ENCODE measurements at places on chromosomes 2 and 18.

- no peak for DNase-seq
Measured at GRCh38 chr2:189854940-189855339, 70.7 kb downstream of the PMS1 start.

GRCh38 chr2:50718146-50718545 is 313.8 kb downstream of the NRXN1 start:
- no peak for DNase-seq

- DNase-seq = no peak
Measured at GRCh38 chr2:163255086-163255485, 416.5 kb upstream of the KCNH7 start.

- DNase-seq = no peak
Measured at GRCh38 chr18:77784759-77785379, 535.2 kb downstream of the GALR1 start.

GRCh38 chr18:41096504-41096903 is 858.5 kb upstream of the PIK3C3 start:
- no peak for DNase-seq

DNA sequence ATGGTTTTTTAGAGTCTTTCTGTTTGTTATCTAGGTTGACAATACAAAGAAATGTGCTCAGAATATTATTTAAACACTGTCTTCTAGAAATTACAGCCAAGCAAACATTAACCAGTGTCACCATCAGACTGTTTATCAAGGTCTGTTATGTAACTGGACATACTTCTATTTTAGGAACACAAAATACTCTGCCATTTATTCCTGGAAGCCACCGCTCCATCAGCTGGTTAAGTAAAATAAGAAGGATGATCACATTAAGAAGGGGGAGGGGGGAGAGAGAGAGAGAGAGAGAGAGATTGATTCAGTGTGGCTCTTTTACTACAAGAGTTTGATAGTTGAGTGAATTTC is 47.9 kb downstream of the MBP start:
- no peak for DNase-seq

DNA sequence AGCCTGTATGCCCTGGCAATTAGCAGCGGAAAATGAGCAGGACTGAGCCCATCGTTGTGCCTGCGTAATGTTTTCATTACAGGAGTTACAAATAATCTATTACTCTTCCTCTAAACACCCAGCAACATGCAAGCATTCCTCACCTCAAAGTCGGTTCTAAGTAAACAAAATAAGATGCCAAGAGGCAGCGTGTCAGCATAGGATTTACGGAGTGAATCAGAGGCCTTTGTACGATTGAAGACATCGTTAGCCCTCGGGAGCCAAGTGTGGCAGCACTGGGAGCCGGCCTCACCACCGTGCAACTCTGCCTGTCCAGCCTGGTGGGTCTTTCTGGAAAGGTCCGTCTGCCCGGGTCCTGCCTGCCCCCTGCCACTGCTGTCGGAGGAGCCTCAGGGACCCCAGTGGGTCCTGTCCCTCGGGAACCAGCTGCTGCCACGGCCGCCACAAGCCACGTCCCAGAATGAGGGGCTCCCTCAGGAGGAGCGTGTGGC is 80.1 kb upstream of the CTDP1 start:
- DNase-seq = no peak

DNA sequence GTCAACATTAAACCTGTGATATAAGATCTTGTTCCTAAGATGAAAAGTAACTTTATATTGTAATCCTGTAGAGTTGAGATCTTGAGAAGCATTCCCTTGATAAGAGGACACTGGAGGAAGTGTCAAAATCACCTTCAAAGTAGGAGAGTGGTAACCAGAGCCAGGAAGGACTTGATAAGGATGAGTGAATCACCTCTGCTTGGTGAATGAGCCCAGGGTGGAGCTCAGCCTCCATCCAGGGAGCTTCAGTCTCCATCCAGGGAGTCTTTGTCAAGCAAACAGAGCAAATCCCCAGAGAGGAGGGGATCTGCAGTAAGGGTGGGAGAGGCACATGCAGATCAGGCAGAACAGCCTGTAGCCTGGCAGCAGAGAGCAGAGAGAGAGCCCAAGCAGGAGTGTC is 167.1 kb upstream of the SIX2 start:
- no peak for DNase-seq

GRCh38 chr2:62042944-62043343 is 137.5 kb downstream of the COMMD1 start:
- no peak for DNase-seq

DNA sequence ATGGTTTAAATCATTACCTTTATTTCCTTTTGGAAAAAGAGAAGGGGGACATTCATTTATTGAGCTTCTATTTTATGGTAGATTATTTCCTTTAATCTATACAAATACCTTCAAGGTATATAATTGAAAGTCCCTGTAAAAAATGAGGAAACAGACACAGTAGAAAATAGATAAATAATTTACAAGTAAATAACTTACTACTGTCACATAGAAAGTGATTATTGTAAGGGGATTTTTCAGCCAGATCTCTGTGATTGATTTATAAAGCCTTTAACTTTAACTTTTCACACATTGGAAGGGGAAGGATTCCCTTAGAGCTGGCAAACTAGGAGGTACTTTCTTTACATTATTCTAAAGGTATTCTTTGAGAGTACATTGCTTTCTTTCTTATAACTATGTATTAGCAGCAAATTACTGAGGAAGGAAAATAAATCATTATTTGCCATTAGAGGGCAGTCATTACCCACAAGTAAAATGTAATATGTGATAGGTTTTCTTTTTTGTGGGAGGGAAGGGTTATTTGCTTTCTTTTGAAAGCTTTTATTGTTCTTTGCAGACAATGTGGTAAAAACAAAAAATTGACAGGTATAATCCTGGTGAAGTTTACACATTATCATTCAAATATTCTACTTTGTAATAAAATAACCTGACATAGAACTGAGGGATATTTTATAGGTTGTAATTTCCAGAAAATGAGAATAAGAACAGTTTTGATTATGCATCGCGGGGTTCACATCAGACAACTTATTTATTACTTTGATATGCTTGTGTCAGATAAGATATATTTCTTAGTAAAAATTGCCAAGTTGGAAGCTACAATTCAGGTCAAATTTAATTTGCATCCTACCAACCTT is 24.8 kb upstream of the RPE start:
- DNase-seq = no peak

DNA sequence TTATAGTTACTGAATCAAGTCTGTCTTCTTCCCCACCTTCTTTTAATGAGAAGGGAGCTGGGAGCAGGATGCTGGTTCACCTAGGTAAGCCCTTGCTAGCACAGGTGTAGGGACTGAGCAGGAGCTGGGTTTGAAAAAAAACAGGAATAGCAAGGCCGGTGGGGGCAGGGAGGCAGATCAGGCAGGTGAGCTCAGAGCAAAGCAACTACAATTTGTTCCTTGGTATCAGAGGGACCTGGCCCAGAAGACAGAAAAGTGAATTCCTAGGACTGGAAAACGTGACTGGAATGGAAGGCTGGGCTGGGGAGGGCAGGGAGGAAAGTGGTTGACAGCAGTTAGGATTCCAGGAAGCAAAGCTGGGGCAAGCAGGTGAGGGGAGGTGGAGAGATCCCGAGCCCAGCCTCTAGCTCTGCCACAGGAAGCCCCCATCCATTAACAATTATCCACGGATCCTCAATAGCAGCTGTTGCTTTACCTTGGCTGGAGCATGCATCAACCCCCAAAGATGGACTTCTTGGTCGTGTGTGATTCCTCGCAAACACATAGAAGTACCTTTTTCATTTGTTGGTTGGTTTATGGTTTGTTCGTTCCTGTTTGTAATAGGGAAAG is 118.4 kb downstream of the LNPK start:
- no peak for DNase-seq

GRCh38 chr2:175097297-175097696 is 70.7 kb downstream of the ATF2 start:
- DNase-seq = no peak

- DNase-seq = no peak
Measured at GRCh38 chr2:20539776-20540586, 93.1 kb downstream of the RHOB start.

DNA sequence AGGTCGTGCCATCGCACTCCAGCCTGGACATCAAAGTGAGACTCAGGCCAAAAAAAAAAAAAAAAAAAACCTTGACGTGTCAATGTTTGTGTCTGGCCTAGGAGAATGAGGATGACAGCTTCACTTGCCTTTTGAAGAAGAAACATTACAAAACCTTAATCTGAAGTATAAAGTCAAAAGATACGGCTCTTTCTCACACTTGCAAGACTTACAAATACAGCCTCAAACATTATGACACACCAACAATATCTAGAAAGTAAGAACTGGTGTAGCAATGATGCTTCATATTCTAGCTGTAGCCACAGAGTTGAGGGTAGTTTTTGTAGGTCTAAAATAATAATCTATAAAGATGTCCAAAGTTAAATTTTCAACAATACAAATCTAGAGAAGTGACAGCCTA is 25.5 kb downstream of the MPPE1 start:
- no peak for DNase-seq

- no peak for DNase-seq
Measured at GRCh38 chr2:53257287-53257686, 510.3 kb upstream of the CHAC2 start.

DNA sequence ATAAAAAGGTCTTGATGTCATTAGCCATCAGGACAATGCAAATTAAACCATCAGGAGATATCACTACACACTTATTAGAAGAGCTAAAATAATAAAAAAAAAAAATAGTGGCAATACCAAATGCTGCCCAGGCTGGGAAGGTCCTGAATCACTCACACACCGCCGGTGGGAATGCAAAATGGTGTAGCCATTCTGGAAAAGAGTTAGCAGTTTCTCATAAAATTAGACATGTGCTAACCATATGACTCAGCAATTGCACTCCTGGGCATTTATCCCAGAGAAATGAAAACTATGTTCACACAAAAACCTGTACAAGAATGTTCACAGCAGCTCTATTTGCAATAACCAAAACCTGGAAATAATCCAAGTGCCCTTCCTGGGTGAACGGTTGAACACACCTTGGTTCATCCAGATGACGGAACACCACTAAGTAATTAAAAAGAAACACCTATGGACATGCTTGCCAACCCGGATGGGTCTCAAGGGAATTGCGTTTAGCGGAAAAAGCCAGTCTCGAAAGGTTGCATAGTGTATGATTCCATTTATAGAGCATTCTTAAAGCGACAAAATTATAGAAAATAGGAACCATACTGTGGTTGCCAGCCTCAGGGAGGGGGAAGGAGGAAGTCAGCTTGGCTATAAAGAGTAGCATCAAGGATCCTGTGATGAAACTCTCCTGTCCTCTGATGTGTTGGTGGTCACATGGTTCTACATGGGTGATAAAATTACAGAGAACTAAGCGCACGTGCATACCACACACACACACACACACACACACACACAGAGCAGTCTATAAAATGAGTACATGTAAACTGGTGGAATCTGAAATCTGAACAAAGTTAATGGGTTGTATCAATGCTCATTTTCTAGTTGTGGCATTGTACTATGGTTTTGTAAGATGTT is 4.6 kb downstream of the MBP start:
- no peak for DNase-seq

DNA sequence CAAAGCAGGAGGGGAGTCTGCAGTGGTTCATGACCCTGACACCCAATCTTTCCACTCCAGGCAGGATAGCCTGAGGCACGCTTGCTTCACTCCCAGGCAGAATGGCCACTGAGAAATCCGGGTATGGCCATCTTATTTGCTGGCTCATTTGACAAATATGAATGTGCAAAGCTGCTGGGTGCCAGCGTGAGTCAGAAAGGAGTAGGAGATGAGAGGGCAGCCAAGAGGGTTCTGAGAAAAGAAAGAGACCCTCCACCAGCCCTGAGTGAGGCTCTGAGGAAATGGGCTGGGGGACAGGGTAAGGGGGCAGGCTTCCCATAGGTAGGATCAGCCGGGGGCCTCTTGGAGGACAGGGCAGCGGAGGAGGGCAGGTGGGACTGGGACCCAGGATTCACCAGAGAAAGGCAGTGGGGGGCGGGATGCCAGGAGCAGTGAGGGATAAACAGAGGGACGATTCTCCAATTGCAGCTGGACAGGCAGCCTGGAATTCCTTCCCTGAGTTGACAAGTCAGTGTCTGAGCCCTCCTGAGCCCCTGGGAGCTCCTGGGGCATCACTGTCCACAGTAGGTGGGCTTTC is 15.2 kb downstream of the RAMP1 start:
- no peak for DNase-seq

- no peak for DNase-seq
Measured at GRCh38 chr2:30470426-30470825, 23.4 kb downstream of the LCLAT1 start.

GRCh38 chr18:79515331-79515730 is 119.6 kb downstream of the NFATC1 start:
- peak; percentile 6 for DNase-seq

GRCh38 chr18:10037181-10037580 is 123.4 kb downstream of the VAPA start:
- DNase-seq = no peak

DNA sequence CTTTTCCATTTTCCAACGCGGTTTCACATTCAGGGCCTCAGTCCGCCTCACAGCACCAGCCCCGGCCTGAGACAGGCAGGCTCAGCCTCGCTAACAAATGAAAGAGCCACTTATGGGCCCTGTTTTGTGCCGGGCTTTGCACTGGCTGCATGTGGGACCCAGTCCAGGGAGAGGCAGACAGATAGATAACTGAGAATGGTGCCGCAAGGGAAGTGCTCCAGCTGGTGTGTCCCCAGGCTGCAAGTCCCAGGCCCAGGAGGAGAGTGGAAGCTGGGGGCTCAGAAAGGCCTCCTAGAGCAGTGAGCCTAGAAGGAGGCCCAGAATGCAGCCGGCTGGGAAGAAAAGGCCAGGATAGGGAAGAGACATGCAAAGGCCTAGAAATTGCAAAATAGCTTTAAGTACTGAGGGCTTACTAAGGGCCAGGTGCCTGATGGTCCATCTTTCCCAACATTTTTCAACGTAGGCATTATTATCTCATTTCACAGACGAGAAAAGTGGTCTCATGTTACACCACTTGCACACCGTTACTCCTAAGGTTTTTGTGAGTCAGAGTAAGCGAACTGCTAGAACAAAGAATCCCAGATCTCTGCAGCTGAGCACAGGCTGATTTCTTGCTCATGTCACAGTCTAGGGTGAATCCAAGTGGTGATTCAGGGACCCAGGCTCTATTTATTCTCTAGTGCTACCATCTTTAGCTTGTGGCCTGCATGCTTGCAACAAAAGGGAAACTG is 26.0 kb downstream of the ADRA2B start:
- DNase-seq = no peak

DNA sequence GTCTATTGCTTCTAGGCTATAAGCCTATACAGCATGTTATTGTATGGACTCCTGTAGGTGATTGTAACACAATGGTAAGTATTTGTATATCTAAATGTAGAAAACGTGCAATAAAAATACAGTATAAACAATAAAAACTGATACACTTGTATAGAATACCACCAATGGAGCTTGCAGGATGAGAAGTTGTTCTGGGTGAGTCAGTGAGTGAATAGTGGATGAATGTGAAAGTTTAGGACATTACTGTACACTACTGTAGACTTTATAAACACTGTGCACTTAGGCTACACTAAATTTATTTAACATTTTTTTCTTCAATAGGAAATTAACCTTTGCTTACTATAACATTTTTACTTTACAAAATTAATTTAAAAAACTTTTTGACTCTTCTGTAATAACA is 679.2 kb upstream of the ZNF804A start:
- DNase-seq = no peak
